ENCODE measurements at places on chromosomes 6 and 20.

GRCh38 chr6:32912951-32913350, 27.9 kb downstream of the HLA-DMB start:
- DNase-seq, result no peak

DNA sequence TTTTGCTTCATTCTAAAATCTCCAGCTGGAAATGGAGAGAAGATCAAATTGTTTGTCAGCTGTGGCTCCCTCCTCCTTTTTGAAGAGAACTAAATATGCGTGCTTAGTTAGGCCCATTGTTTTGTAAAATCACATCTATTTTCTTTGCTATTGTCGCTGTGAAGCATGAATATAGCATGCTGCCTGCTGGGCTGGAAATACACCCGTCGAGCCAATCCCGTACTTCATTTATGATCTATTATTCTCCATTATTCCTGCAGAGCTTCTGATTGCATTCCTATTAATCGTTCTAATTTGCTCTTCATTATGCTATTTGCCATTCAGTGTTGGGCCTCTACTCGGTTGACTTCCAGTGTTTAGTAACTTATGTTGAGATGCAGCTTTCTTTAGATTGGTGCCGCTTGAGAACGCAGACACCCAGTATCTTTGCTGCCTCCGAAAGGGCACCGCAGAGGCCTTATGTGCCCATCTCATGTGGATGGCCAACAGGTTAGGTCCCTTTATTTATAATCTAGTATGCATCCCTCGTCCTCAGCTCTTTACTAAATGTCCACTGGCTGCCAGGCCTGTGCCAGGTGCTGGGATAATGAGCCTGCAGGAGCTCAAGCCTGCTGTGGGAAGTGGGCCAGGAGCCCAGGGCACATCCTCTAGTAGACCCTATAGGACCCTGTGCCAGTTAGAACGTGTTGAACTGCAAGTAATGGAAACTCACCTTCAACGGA, 45.6 kb downstream of the FAM50B start:
- no peak for DNase-seq

DNA sequence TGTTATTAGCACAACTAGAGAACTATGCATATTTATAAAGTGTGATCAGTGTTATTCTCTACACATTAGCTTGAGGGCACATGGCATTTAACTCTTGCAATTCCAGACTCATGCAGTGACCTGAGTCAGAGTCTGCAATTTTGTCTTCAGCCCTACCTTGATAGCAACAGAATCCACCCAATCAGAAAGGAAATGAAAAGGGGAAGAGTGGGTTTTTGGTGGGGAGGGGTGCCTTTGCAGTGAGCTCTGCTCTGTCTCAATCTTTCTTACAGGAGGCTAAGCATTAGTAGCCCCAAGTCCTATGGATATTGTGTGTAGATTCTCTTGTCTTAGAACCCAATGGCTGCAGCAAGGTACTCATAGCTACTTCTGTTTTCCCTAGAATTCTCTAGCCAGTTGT, 489.2 kb downstream of the DHX35 start:
- no peak for DNase-seq

GRCh38 chr6:18121580-18122127, 823 bp downstream of the NHLRC1 start:
- no peak for DNase-seq

DNA sequence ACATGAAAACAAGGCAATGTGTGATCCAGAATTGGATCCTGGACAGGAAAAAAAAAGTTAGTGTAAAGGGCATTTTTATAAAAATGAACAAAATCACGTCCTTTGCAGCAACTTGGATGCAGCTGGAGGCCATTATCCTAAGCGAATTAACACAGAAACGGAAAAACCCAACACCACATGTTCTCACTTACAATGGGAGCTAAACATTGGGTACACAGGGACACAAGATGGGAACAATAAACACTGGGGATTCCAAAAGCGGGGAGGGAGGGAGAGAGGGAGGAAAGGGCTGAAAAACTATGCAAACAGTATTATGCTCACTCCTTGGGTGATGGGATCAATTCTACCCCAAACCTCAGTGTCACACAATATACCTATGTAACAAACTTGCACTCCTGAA, 91.4 kb upstream of the BTBD3 start:
- DNase-seq, result no peak

DNA sequence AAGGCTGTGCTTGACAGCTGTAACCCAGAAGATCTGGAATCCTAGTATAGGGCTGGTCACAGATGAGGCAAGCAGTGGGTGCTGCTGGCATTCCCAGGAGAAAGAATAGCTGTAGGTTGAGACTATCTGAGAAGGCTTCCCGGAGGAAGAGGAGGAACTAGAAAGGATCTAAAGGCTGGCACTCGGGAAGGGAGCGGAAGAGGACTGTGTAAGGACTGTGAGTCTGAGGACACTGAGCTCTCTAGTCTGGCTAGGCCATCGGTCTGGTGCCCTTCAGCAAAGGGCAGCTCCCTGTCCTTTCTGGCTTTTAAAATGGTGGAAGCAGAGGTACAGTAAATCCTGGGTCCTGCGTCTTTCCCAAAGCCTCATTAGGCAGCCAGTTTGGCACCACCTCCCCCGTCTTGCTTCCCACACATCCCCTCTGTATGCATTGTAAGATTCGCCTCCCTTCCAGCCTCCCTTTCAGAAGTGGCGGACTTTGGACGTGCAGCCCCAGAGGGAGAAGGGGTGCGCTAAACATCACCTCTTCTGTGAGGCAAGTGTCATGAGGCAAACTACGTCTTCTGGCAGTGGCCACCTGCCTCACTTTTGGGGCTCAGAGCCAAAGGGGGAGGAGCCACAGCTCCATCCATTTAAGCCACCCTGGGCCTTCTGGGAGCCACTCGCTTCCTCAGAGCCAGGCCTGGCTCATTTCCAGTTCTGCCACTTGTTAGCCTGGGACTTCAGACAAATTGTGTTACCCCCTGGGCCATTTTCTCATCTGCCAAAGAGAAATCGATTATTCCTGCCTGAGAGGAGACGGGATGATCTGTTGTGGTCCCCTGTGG, 8.6 kb downstream of the SNPH start:
- no peak for DNase-seq

GRCh38 chr20:4043796-4044195, 28.4 kb upstream of the RNF24 start:
- no peak for DNase-seq

- no peak for DNase-seq
Measured at GRCh38 chr6:160005861-160006540, 37.1 kb downstream of the IGF2R start.

DNA sequence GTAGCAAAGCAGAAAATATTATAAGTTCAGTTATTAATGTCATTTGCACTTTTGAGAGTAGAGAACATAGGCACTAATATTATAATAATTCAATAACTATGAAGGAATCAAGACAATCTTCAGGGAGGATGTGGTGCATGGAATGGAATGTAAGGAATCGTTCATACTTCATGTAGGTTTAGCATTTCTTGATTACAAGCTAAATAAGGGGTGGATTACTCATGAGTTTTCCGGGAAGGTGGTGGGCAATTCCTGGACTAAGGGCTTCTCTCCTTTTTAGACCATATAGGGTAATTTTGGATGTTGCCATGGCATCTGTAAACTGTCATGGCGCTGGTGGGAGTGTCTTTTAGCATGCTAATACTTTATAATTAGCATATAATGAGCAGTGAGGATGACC, 9.1 kb upstream of the BTNL2 start:
- DNase-seq, result no peak

- no peak for DNase-seq
Measured at GRCh38 chr6:108883172-108883571, 35.0 kb downstream of the ARMC2 start.

- no peak for DNase-seq
Measured at GRCh38 chr20:41222296-41222695, 85.0 kb downstream of the PLCG1 start.

DNA sequence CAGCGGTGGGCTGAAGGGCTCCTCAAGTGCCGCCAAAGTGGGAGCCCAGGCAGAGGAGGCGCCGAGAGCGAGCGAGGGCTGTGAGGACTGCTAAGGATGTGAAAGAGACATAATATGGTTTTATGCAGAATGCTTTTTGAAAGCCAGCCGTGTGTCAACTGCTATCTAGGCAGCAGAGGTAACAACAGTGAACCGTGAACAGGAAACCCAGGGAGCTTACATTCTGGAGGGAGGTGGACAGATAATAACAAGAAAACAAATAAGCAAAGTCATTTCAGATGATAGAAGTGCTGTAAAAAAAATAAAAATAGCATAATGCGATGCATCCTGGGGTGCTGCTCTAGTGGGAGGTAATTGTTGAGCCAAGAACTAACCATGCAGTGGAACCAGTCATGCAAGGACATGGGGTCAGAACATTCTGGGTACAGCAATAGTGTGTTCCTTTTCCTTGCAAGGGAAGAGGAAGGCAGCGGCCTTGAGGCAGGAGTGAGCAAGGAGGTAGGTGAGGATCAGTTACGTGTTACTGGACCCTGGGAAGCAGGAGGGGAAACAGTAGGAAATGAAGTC, 134.4 kb upstream of the TMEM170B start:
- no peak for DNase-seq
